ENCODE measurements at places on chromosomes 5 and 9. TPM values are rescaled to one million over a fixed set of nuclear protein-coding genes. Genes with fewer than 3 reads are reported as not detected.

PCDHA1 gene
- 0.19 TPM for total RNA-seq

CKMT2 gene
- total RNA-seq = not detected

NOTCH1 gene
- 11.7 TPM for total RNA-seq

SPOCK1 gene
- total RNA-seq = 6.9 TPM

SLC45A2 gene
- 0.06 TPM for total RNA-seq

ALDH1A1 gene
- not detected for total RNA-seq

ARSI gene
- 4.2 TPM for total RNA-seq

LYSMD3 gene
- total RNA-seq = 8.2 TPM

SAXO1 gene
- 0.15 TPM for total RNA-seq

ZNF366 gene
- total RNA-seq = not detected

TSSK1B gene
- total RNA-seq = not detected

GRXCR2 gene
- not detected for total RNA-seq

ANKRD34B gene
- total RNA-seq = 0.77 TPM

SLC34A1 gene
- not detected for total RNA-seq

SH3GL2 gene
- 1.2 TPM for total RNA-seq

ZNF474 gene
- total RNA-seq = 1.3 TPM

TUSC1 gene
- 3.2 TPM for total RNA-seq

PCDHGA1 gene
- 1.0 TPM for total RNA-seq

SRA1 gene
- total RNA-seq = 26.9 TPM

JAKMIP2 gene
- 8.2 TPM for total RNA-seq

RNF130 gene
- total RNA-seq = 183 TPM

CTSV gene
- 52.2 TPM for total RNA-seq

SIT1 gene
- 0.56 TPM for total RNA-seq

KIF27 gene
- total RNA-seq = 16.4 TPM

TAF11L5 gene
- total RNA-seq = not detected

PCDHGA7 gene
- 1.1 TPM for total RNA-seq

UGT3A1 gene
- total RNA-seq = 5.6 TPM

SLC36A2 gene
- total RNA-seq = not detected

EPB41L4B gene
- 6.2 TPM for total RNA-seq

FGD3 gene
- total RNA-seq = 0.68 TPM

IQGAP2 gene
- 37.7 TPM for total RNA-seq

RBM18 gene
- total RNA-seq = 8.4 TPM

CD274 gene
- not detected for total RNA-seq

CAVIN4 gene
- total RNA-seq = 8.8 TPM

CARD9 gene
- total RNA-seq = not detected

EQTN gene
- total RNA-seq = 3.4 TPM

ORM2 gene
- not detected for total RNA-seq

GCNT4 gene
- 0.25 TPM for total RNA-seq

GRIN3A gene
- total RNA-seq = not detected

LPCAT1 gene
- total RNA-seq = 76.5 TPM

ARL10 gene
- total RNA-seq = 16.6 TPM
